Heart right ventricle (tissue), 16 donors: ENCODE measurements at places on chromosomes 4 and X. TPM values are rescaled to one million over a fixed set of nuclear protein-coding genes. Genes with fewer than 3 reads are reported as not detected.
A peak's percentile ranks its signal among the peaks of the same experiment; 100 is the strongest.

ZNF630 gene
- total RNA-seq: 2.6 TPM

PABPC1L2A gene
- not detected for total RNA-seq

DNA sequence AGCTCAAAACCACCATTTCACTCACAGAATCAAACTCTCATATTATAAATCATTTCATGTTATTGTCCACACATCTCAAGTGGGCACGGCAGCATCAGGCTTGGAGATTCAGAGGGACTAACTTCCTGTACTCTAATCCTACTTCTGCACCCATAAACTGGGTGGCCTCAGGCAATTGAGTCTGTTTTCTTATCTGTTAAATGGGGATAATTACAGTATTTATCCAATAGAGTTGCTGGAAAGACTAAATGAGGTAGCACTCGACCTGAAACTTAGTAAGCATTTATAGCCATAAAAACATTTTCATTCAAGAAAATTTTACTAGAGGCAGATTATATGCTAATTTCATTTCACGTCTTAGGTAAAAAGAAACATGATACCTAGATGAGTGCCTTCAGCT lies 13.0 kb downstream of the TBC1D1 start:
- DNase-seq: no peak
- H3K27ac ChIP-seq: no peak overlapping the region
- no peaks in the 10 kb centered on the region for H3K27me3 ChIP-seq
- no peaks in the 10 kb centered on the region for H3K36me3 ChIP-seq
- H3K4me3 ChIP-seq: no peak overlapping the region

INTS6L gene
- total RNA-seq: 2.4 TPM

DNA sequence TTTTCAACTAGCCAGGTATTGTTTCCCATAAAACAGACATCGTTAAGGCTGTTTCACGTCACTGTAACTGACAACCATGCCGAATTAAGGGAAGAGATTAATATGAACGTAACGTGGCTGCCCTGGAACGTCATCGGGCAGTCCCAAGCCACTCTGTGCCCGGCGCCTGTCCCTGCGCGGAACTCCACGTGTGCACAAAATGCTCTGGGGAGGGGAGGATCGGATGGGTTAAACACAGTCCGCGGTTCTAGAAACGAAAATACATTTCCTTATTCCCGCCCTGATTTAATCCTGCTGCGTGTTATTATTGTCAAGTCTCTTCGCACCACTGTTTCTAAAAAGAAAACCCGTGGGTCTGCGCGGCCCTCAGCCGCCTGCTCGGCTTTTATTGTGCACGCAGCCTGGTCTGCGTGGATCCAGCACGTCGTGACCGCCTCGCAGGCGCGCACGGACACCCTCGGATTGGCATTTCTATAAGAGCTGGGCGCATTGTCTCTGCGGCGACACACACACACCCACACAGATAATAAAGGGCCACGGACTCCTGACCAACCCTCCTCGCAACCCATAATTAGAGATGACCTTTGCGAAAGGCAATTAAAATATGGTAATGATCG lies 69.6 kb upstream of the BCOR start:
- H3K4me3 ChIP-seq: peak overlapping the region; percentile 51
- no peak for DNase-seq
- no peaks in the 10 kb centered on the region for H3K36me3 ChIP-seq
- H3K27me3 ChIP-seq: no peaks in the 10 kb centered on the region
- H3K27ac ChIP-seq: no peak overlapping the region
- H3K4me1 ChIP-seq: peaks cover 40% of the 10 kb centered on the region

DNA sequence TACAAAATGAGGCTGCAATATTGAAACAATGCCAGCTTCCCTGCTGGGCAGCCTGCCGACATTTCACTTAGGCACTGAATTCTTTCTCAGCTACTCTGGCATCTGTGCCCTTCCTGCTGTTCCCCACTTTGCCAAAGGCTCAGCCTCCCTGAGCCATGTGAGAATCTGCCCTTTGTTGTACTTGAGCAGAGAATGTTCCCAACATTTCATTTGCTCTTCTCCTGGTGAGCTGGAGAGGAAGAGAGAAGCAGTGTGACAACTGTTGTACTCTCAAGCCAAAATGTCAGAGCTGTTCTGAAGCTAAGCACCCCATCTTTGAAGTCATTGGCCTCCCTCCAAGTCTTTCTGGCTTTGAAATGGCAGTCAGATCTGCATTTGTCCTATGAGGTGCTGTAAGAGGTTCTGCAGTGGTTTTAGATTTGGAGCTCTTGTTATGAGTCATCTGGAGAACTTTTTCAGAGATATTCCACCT lies 32.5 kb downstream of the LANCL3 start:
- no peaks in the 10 kb centered on the region for H3K36me3 ChIP-seq
- H3K27me3 ChIP-seq: no peaks in the 10 kb centered on the region
- H3K4me1 ChIP-seq: no peaks in the 10 kb centered on the region
- peak; percentile 13 for DNase-seq

CT47B1 gene
- not detected for total RNA-seq

DNA sequence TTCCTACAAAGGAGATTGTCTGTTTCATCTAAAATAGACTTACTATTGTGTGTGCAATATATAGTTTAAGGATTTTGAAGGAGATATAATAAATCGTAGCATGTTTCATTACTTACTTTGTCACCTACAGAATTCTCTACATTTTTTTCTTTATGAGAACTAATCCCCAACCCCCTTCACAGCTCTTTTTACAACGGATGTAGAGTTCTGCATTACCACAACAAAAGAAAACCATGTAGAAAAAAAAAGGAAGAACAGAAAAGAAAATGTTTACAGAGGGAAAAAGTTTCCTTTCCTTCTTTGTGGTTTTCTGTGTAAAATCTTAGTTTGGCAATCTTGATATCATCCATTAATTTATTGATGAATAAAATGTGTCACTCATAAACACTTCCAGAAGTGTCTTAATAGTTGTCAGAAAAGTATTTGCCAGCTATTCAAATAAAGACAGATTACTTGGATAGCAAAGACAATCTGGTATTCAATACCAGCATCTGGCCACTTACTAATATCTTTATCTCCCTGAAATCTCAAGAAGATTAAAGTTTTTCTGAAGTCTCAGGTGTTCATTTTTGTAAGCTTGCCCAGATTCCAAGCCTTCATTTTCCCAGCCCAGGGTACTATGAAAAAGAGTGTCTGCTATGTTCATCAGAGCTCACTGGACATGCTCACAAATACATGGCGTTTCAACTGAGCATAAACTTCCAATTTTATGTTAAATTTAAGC lies 806.8 kb downstream of the PCDH19 start:
- H3K27ac ChIP-seq: no peak overlapping the region
- H3K4me1 ChIP-seq: no peaks in the 10 kb centered on the region
- H3K36me3 ChIP-seq: no peaks in the 10 kb centered on the region
- no peak for DNase-seq
- H3K4me3 ChIP-seq: no peak overlapping the region

DNA sequence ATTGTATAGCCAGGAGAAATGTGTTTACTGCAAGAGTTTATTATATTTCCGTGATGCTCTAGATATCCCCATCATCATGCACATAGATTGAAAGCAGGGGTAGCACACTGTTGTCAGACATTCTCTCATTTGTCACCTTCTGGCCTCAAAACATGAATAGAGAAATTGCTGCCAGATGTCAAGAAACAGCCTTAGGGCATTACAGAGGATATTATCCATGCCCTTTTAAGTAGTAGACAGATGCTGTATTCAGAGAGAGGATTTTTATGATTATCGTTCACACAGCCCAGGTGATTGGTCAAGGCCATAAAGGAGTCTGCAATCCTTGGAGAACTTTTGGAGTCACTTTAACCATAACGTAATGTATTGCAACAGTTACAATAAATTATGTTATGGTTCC lies 1961.5 kb upstream of the TENM3 start:
- no peaks in the 10 kb centered on the region for H3K4me1 ChIP-seq
- no peak overlapping the region for H3K4me3 ChIP-seq
- H3K36me3 ChIP-seq: no peaks in the 10 kb centered on the region
- DNase-seq: no peak
- H3K27me3 ChIP-seq: no peaks in the 10 kb centered on the region
- no peak overlapping the region for H3K27ac ChIP-seq

- no peak overlapping the region for H3K27ac ChIP-seq
- H3K4me3 ChIP-seq: no peak overlapping the region
- H3K36me3 ChIP-seq: no peaks in the 10 kb centered on the region
- H3K27me3 ChIP-seq: no peaks in the 10 kb centered on the region
- no peak for DNase-seq
These were observed 513.6 kb upstream of the PITX2 start for GRCh38 chr4:111136438-111136837.

SHISA3 gene
- total RNA-seq: 1.7 TPM

GRCh38 chrX:13607996-13608365 lies 38.6 kb downstream of the EGFL6 start:
- no peak overlapping the region for H3K4me3 ChIP-seq
- no peaks in the 10 kb centered on the region for H3K4me1 ChIP-seq
- H3K27ac ChIP-seq: no peak overlapping the region
- DNase-seq: no peak
- no peaks in the 10 kb centered on the region for H3K27me3 ChIP-seq

DNA sequence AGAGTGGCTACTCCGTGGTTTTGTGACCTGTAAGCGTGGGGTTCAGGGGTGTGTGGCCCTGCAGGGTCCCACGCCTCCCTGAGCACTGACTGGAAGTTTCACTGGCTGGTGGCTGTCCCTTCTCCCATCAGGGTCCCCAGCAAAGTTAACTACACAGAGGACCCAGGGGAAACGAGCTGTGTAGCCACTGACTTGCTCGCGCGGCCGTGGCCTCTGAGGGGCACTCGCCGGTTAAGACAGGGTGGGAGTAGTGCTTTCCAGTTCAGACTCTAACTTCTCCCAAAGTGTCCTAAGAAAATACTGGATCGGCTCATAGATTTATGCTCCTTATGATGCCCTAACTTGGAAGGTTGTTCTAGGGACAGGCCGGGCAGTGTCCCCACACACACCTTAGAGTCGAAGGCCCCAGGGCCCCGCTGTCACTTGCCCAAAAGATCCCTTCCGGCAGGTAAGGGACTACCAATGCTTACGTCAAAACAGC lies 28.2 kb downstream of the NELFA start:
- no peak overlapping the region for H3K4me3 ChIP-seq
- no peak overlapping the region for H3K27ac ChIP-seq
- DNase-seq: no peak

DNA sequence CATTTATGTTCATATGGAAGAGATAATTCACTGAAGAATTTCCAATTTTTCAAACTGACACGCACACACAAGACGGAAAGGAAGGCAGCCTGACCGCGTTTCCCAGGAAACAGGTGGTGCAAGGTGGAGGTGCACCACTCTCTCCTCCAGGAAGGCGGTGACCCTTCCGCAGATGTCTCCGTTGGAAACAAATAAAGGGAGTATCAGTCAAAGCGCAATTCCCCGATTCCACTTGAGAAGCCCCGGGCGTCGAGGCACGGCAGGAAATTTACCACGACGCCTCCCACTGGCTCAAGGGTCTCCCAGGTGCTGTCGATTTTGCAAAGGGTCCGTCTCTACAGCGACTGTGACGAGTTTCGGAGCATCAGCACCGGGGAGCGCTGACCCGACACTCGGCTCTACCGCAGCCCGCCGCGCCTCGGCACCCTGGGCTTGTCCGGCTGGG lies 770 bp upstream of the TIGD2 start:
- H3K27me3 ChIP-seq: no peaks in the 10 kb centered on the region
- H3K27ac ChIP-seq: peak overlapping the region; percentile 83
- no peak for DNase-seq
- no peaks in the 10 kb centered on the region for H3K36me3 ChIP-seq
- H3K4me3 ChIP-seq: peak overlapping the region; percentile 92

DNA sequence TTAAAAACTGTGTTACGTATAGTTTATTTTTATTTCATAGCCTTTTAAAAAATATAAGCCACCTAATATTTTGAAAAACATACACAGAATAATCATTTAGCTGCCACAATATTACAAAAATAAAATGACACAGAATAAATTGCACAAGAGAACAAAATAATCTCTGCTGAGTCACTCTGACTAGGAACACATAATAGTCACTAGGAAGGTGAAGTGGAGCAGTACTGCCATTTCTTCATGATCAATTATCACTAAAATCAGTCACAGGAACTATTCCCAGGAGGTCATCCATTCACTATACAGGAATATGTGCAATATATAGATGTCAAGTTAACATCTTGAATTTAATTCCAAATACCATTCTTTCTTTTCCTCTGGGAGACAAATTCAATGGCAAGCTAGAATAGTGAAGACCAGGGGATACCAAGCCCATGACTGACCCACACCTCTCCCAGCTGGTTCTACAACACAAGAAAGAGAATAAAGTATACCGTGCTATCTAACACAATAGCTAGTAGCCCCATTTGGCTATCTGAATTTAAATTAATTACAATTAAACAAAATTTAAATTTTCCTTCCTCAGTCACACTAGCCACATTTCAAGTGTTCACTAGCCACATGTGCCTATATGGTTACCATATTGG lies 5.9 kb downstream of the SMIM43 start:
- no peak for DNase-seq
- no peaks in the 10 kb centered on the region for H3K36me3 ChIP-seq
- H3K4me1 ChIP-seq: peaks cover 2% of the 10 kb centered on the region
- H3K27ac ChIP-seq: no peak overlapping the region
- no peak overlapping the region for H3K4me3 ChIP-seq

GRCh38 chrX:55640854-55641253 lies 17.7 kb downstream of the FOXR2 start:
- H3K27me3 ChIP-seq: no peaks in the 10 kb centered on the region
- DNase-seq: no peak
- H3K4me3 ChIP-seq: no peak overlapping the region
- no peaks in the 10 kb centered on the region for H3K36me3 ChIP-seq

ADH7 gene
- not detected for total RNA-seq

DNA sequence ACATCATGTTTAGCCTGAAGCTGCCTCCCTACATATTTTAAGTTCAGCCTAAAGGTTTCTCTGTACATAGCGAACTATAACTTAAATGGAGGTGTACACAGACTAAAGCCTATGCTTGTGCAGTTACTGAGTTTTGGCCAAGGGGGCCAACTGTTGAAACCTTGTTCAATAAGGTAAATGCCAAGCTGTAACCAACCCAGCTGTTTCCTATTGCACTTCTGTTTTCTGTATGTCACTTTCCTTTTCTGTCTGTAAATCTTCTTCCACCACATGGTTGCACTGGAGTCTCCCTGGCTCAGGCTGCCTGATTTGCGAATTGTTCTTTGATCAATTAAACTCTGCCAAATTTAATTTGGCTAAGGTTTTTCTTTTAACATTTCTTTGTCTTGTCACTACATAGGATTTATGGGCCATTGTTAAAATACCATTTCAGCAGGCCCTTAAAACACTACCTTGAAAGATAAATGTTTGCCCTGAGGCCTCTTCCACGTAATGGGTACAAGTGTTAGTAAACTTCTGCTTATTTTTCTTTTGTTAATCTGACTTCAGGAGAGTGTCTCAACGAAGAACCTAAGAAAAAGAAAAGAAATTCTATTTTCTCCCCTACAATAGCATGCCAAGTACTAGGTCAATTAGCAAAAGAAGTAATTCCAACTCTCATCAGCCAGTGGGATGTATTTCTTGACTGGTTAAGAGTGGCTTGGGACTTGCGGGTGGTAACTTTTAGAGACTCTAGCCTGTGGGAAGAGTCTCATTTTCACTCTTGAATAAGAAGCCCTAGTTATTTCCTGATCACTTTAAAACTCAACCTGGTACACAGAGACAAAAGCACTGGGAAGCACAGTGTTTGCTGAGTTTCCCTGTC lies 45.7 kb upstream of the PRSS12 start:
- H3K4me3 ChIP-seq: no peak overlapping the region
- H3K36me3 ChIP-seq: no peaks in the 10 kb centered on the region
- DNase-seq: no peak
- H3K27ac ChIP-seq: no peak overlapping the region
- H3K4me1 ChIP-seq: no peaks in the 10 kb centered on the region
